IMR-90 (cell line): ENCODE measurements at places on chromosomes 2 and 18. TPM values are rescaled to one million over a fixed set of nuclear protein-coding genes. Genes with fewer than 3 reads are reported as not detected.

The COL4A4 gene
- 0.28 TPM in 1 of 2 replicates, not detected in the other for total RNA-seq

The GPR39 gene
- total RNA-seq: 7.2 and 9.0 TPM in 2 replicates

The TSPYL6 gene
- total RNA-seq: not detected in 2 replicates

The C2orf80 gene
- total RNA-seq: not detected in 2 replicates

The KCNG3 gene
- total RNA-seq: under 0.01 TPM in 1 of 2 replicates, not detected in the other

The IL1RL1 gene
- under 0.01 TPM in 2 replicates for total RNA-seq

The MYL12B gene
- 593 and 692 TPM in 2 replicates for total RNA-seq
